ENCODE measurements at places on chromosomes 5 and 9.

DNA sequence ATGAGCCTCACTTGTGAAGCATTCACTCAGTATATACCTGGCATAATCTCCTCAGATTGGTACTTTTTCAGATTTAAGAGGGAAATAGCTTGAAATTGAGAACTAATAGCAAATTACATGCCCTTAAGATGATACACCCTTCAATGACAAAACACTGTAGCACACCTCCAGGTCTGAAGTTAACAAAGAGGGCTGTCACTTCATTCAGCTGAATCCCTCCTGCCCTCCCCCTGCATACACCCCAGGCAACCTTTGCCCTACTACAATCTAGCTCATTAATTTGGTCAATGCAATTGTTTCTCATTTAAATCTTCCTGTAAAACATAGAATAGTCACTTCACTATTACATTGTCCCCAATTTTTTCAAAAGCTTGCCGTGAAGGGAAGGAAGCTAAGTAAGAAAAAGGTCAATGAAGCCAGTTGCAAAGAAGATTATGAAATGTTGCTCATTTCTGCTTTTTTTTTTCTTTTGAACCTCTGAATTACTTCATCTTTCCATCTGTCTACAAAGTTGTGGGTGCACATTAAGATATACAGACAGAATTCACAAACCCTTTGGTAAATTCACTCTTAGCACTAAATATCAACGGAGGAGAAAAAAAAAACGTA lies 294.8 kb upstream of the PTGER4 start:
- DNase-seq, result peak; percentile 75

- peak; percentile 38 for DNase-seq
Measured at GRCh38 chr5:120405286-120405864, 58.7 kb upstream of the PRR16 start.

DNA sequence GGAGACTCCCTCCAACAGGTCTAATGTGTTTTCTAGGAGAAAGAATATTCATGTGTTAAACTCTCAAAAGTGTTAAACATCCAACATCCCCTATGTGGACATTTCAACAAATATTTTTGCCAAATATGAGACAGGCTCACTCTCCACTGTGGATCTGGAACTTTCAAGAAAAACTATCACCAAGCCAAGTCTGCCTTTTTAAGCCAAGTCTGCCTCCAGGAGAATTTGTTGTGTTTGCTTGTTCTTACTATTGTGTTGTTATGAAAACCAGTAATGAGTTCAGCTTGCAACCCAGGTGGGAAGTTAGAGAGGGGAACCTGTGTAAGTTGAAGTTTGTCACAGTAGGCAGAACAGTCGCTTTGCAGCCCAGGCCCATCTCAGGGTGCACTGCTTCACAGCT lies 228.1 kb downstream of the NFIB start:
- no peak for DNase-seq

- DNase-seq, result no peak
Measured at GRCh38 chr5:114054594-114054993, 307.3 kb upstream of the KCNN2 start.

DNA sequence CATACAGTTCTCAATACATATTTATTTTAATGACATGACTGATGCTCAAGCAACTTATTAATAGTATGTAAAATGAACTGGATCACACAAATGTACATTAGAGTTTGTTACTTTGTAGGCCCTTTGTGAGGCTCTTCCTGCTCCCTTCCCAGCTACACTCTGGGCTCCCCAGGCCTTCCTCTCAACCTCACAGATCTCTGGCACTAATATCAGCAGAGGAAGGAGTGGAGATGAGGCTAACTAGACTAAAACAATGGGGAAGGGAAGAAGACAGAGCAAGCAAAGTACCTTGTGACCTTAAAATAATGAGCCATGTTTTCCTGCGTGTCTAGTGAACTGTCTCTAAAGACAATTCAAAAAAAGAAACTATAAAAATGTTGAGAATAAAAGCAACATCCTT lies 30.3 kb upstream of the TEK start:
- DNase-seq, result no peak

GRCh38 chr9:93658184-93658925 lies 82.0 kb downstream of the PHF2 start:
- no peak for DNase-seq

- DNase-seq, result no peak
Measured at GRCh38 chr9:34378376-34379060, 1.8 kb upstream of the MYORG start.

DNA sequence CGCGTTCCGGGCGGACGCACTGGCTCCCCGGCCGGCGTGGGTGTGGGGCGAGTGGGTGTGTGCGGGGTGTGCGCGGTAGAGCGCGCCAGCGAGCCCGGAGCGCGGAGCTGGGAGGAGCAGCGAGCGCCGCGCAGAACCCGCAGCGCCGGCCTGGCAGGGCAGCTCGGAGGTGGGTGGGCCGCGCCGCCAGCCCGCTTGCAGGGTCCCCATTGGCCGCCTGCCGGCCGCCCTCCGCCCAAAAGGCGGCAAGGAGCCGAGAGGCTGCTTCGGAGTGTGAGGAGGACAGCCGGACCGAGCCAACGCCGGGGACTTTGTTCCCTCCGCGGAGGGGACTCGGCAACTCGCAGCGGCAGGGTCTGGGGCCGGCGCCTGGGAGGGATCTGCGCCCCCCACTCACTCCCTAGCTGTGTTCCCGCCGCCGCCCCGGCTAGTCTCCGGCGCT lies at the start of gene DAPK1:
Gene DAPK1 (plus strand): TSS at position 264 of the 442 bp plus-strand sequence. CDS start 1,211 bp downstream, outside the sequence.
- DNase-seq, result peak; percentile 90

- DNase-seq, result peak; percentile 39
Measured at GRCh38 chr9:94212091-94212490, 47.0 kb upstream of the ZNF169 start.

- DNase-seq, result no peak
Measured at GRCh38 chr9:105437704-105438103, 10.1 kb upstream of the FSD1L start.

GRCh38 chr5:43601454-43602260 lies 1.3 kb upstream of the NNT start:
- DNase-seq, result peak; percentile 66

DNA sequence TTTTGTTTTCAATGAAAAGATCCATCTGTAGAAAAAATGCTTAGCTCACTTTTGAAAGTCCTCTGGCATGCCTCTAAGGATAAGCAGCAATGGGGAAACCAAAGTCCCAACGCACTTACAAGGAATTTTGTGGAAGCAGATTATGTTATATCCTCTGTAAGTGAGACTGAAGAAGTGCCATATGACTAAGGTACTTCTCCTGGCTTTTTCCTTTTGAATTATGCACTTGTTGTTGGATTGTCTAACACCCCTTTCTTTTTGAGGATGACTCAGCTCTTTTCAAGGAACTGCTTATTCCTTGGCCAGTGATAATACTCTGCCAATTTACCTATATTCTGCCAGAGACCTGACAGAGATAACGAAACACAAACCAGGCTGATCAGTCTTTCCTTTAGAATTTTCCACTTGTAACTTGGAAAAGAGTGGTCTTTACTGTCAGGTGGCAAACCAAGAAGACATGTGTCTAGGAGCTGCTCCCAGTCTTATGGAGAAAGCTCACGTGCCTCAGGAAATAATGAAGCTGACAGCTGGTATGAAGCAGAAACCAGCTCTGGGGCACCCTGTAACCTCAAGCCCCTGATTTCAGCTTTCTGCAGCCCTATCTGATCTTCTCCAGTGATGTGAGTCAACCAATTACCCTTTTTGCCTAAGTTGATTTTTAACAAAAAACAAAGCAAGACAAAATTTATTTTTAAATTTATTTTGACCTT lies 290.8 kb upstream of the FBXL7 start:
- no peak for DNase-seq

DNA sequence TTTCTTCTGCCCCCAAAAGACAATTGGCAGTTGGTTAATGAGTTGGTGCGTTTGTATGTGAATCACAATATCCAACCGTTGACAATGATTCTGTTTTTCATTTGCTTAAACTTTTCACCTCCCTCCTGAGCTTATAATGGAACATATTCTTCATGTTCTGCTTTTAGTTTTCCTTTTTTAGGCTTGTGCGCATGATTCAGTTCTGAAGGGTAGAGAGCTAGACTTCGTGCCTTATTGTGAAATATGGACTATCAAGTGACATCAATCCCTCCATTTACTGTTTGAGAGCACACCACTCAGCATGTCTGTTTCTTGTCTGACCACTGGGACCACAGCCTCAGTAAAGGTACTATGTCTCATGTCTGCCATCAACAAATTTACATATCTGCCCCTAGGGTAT lies 30.5 kb upstream of the LPAR1 start:
- DNase-seq, result no peak

DNA sequence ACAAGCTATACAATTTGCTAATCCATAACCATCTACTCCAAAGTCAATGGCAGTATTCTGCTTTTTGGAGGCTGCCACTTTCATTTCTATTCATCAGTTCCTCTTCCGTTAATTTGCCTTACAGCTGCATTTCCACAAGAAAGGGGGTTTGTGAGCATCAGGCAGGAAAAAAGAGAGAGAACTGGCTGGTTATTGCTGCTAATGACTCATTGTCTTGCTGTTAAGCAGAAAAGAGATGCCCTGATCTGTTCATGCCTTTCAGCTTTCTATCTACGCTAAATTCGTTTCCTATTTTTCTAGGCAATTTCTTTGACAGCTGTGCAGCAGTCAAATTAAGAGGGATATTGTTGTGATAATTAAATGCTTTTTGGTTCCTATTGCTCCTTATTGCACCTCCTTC lies 65.9 kb upstream of the GNAQ start:
- DNase-seq, result peak; percentile 70
